B cell (primary cell): ENCODE measurements at places on chromosomes 11 and 22.

- no peak for DNase-seq
These were observed 873.2 kb downstream of the METTL15 start for GRCh38 chr11:28981381-28981780.

DNA sequence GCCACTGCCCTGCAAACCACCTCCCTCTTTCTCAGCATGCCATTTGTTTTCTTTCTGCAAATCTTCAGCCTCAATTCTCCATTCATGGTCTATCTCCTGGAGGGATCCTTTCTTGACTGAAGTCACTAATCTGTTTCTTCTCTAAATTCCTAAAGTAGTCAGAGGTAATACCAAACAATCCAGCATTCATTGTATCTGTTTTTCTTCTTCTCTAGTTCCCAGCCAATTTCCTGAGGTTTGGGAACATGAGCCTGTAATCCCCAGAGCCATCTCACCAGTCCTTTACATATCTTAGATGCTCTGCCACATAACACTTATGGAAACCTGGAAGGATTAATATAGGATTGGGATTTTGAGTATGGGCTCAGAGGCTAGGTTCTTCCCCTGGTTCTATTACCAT, 86.5 kb downstream of the MICAL2 start:
- DNase-seq = no peak

DNA sequence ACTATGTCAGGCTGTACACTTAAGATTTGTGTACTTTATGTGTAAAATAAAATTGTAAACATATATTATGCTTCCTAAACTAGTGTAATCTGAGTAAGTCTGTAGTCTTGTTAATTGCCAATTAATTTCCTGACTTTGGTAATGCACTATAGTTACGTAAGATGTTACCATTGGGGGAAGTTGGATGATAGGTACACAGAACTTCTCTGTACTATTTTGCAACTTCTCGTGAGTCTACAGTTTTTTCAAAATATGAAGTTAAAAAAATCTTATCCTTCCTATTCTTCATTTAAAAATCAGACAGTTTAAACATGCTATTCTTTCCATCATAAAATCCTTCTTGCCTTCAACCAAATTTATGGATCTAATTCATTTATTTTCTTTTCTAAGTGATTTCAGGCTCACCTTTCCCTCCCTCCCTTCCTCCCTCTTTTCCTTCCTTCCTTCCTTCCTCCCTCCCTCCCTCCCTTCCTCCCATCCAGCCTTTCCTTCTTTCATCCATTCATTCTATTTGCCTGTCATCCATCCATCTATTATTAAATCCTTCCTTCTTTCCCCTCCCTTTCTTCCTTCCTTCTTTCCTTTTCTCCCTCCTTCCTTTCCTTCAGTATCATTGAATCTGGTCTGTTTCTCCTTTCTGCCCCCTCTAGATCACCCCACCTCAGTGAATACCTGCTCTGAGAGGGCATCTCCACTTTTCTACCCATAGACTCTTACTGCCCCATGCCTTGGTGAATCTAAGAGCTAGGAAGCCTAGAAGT, 22.1 kb upstream of the ASCC2 start:
- no peak for DNase-seq

DNA sequence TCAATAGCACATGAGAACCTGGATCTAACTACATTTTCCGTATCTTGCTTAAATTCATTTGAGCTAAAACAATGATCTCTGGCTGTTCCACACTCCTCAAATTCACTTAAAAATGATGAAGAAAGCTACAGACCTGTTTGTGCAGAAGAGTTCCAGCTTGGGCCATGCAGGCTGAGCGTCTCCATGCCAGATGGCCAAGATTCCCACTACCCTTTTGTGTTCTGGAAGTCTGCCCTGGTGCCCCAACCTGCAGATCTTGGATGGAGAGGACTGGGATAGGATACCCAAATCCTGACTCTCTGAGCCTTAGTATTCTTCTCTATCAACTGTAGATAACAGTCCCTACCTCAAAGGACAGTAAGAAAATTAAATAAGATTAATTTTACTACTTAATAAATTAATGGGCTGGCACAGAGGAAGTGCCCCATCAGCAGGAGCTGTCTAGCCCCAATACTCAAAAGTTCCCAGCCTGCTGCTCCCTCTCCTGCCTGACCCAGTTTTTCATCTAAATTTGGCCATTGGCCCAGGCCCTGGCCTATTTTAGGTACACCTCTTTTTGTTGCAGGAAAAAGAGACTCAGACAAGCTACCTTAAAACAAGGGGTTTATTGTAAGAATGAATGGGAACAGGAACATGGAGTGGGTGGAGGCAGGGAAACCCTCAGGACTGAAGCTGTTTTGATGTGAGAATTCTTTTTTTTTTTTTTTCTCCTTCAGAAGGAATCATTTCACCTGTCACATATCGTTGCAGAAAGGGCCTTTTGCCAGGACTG, 81.4 kb upstream of the GRK3 start:
- DNase-seq = no peak

GRCh38 chr22:39248254-39248653, 3.5 kb upstream of the PDGFB start:
- DNase-seq = no peak

- no peak for DNase-seq
These were observed 8.2 kb downstream of the FBXO3 start for GRCh38 chr11:33766085-33766484.

- no peak for DNase-seq
These were observed 149.3 kb downstream of the FBXO7 start for GRCh38 chr22:32623943-32624342.

- DNase-seq = no peak
These were observed 6.0 kb downstream of the SLC22A25 start for GRCh38 chr11:63237413-63237812.

- no peak for DNase-seq
These were observed 6.2 kb downstream of the ROBO4 start for GRCh38 chr11:124891373-124891861.

GRCh38 chr11:102446606-102447005, 6.0 kb downstream of the TMEM123 start:
- DNase-seq = no peak

DNA sequence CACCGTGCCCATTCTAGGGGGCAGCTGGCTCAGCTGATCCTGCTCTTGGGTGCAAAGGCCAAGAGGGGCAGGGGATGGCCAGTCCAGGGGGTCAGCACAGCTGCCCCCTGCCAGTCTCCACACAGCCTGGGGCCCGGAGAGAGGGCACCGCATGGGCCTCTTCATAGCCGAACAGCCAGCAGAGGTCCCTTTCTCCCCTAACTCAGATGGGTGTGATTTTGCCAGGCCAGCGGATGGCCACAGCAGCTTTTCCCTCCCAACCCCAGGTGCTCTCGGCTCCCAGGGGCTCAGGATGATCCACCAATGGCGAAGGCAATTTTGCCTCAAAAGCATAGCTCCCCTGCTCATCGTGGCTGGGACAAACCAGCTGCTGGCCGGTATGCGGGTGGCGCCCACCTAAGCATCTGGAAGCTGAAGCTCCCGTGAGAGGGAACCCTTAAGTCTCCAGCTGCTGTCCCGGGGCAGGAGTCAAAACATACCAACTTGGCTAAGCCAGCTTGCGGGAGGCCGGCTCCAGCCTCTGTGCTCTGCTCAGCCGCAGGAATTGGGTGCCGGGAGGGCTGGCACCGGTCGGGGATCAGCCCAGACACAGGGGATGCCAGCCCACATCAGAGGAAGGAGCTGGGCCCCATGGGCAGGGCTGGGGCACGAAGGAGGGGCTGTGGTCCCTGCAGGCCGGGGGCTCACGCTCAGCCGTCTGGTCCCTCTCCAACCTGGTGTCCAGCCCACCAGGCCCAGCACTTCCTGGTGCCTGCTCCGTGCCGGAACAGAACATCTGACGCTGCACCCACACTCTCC, 30.5 kb upstream of the GNB1L start:
- no peak for DNase-seq

DNA sequence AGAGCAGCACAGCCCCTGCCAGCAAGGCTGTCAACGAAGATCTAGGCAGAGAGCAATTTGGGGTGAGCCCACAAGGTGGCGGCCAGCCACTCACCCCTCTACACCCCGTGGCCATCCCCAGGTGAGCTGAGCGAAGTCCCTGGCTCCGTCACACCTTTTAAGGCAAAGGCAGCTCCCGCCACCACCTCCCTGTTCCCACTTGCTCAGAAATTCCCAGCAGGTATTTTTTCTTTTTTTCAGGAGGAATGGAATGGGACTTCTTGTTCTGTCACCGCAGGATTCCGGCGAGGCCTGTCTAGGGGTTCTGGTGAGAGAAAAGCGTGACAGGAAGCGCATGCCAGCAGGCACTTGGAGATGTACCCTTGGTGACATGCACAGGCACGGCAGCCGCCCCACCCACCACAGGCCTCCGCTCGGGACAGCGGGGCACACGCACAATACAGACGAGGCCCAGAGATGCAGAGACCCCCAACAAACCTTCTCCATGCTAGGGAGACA, 10.0 kb downstream of the RPL3 start:
- no peak for DNase-seq

DNA sequence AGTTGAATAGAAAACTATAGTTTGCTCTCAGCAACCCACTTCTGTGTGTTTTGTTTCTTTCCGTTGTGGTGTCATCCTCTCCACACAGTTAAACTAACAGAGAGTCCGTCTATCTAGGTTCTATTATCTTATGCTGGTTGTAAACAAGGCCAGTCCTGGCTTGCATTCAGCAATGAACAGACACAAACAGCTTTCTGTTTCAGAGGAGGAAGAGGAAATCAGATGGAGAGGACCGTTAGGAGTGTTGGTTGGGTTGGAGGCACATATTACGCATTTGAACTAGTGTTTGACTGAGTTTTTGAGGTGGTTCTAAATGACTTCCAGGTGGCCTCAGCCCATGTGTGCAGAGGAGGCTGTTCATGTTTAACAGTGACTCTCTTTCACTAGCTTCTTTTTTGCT, 129.5 kb upstream of the SORL1-AS1 start:
- DNase-seq = no peak

- no peak for DNase-seq
These were observed 8.4 kb upstream of the HDHD5 start for GRCh38 chr22:17167486-17167885.

GRCh38 chr11:67349036-67349435, 4.3 kb downstream of the POLD4 start:
- DNase-seq = no peak
